ENCODE measurements at places on chromosomes 1 and 21.

DNA sequence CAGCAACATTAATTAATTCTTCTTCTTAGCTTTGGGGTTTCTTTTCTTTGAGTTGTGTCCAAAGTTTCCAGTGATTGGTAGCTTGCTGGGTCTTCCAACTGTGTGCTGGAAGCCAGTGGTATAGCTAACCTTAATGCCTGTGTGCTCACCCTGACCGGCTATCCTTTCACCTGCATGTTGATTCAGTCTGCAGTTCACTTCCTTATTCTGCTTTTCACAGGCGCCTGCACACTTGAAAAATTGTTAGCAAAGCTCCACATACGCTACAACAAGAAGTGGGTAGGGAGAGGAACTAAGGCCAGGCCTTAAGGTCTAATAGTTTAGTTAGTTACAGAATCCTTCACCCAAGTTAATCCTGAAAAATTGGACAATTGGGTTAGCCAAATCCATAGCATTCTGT, 35.7 kb downstream of the NCF2 start:
- DNase-seq: no peak

DNA sequence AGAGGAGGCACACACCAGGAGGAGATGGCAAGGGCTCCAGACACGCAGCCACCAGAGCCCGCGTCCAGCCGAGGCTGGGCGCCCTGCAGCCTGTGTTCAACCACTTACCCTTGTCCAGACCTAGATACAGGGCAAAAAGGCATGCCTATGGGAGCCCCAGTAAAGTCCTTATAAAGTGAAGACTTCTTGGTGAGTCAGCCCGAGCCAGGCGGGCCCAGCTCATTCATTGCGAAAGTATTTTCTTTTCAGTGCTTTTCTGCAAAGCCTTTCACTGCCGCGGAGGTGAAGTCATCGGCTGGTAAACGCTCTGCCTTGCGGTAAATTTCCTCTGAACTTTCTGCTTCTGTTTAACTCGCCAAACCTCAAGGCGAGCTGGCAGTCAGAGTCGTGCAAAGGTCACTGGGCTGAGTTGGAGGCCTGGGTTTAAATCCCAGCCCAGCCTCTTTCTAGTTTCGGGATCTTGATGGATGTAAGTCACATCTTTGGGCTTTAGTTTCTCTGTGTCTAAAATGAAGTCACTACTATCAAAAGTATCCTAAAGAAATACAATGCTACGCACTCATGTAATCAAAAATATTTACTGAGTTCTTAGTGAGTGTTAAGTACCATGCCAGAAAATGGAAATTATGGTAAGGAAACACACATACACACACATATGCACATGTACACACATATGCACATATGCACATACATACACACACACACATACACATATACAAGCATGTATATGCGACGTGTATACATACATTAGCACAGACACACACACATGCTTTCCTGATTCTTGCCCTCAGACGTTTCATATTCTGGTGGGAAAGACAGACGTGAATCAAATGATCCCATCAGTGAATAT, 54.7 kb upstream of the IFFO2 start:
- peak; percentile 99 for DNase-seq

- DNase-seq: peak; percentile 39
These were observed 1.4 kb downstream of the WDTC1 start for GRCh38 chr1:27235827-27236226.

DNA sequence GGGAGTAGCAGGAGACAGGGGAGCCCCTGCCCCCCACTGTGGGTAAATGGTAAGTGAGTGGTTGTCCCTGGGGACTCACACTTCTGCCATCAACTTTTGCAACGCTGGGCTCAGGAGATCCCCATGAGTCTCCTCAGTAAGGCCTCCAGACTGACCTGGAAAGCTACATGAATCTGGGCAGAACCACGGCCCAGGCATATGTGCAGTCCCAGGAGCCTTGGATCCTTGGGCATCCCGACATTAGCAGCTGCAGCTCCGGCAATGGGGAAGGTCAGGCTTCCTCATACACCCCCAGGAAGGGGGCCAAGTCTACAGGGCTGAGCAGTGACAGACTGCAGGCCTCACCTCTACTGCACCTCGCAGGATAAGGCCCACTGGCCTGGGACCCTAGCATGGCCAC, 868.7 kb upstream of the ADGRL4 start:
- DNase-seq: no peak

DNA sequence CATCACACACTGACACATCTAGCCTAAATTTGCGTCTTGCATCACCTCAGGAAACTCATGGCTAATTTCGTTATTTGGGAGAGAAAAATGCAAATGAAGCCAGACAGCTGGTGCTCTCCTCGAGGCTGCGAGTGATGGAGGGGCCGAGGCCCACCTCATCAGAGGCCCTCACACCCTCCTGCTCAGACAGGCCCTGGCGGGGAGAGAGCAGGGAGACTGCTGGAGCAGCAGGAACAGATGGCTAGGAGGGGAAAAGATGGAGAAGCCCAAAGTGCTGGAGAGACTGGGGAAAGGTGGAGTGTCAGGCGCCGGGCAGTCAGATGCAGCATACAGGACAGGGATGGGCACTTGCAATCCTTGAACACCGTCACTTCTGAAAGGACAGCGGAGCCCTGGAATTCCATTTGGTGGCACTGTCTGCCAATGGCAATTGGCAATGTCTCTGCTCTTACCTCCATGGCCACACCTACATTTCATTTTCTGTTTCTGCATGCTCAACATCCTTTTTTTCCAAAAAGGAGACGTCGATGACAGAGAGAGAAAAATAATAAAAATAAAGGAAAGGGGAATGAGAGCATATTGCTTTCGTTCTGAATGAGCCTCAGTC, 286.2 kb downstream of the SPATA17 start:
- DNase-seq: no peak

Measured in ELR (cell line).